Tibial nerve (tissue), 4 donors: ENCODE measurements at places on chromosomes 2 and 18. TPM values are rescaled to one million over a fixed set of nuclear protein-coding genes. Genes with fewer than 3 reads are reported as not detected.

- no peak for DNase-seq
Measured at GRCh38 chr2:121210691-121211090, 74.3 kb downstream of the TFCP2L1 start.

DNA sequence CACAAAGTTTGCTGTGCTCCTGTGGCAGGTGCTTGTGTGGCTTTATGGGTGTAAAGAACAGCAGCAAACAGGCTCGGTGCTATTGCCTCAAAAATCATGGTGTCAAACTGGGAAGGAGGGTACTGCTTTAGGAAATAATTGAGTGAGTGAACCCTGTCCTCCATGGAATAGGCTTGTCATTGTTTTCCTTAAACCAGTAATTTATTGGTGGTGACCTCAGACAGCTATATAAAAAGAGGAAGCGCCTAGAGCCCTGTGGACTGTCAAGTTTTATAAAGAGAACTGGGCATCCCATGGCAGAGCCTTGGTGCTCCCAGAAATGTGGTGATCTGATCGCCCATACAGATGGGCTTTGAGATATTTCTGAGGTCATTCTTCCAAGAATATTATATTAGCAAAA is 4.7 kb upstream of the CXCR4 start:
- DNase-seq: no peak

GRCh38 chr2:96947949-96948833 is 38.2 kb downstream of the FAM178B start:
- no peak for DNase-seq

- DNase-seq: no peak
Measured at GRCh38 chr18:35577045-35577848, 4.3 kb upstream of the GALNT1 start.

DNA sequence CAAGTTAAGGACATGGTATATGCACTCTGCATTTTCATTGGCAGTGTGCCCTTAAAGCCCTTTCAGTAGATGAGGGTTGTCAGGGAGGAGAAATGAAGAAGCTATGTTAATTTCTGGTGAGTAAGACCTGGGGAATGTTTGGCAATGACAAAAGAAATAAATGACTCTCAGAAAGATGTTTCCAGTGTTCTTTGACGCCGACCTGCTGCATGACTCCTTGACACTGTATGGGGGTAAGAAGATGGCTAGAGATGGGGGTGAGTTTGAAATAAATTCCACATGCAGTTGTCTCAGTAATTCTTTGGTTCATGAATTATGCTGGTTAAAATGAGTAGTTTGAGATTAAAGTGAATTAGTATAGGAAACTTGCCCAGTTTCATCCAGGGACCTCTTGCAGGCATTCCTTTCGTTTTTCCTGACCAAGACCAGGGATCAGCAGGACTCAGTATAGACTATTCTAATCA is 5.9 kb downstream of the CCDC121 start:
- no peak for DNase-seq

GRCh38 chr2:121258051-121258450 is 27.0 kb downstream of the TFCP2L1 start:
- no peak for DNase-seq

DNA sequence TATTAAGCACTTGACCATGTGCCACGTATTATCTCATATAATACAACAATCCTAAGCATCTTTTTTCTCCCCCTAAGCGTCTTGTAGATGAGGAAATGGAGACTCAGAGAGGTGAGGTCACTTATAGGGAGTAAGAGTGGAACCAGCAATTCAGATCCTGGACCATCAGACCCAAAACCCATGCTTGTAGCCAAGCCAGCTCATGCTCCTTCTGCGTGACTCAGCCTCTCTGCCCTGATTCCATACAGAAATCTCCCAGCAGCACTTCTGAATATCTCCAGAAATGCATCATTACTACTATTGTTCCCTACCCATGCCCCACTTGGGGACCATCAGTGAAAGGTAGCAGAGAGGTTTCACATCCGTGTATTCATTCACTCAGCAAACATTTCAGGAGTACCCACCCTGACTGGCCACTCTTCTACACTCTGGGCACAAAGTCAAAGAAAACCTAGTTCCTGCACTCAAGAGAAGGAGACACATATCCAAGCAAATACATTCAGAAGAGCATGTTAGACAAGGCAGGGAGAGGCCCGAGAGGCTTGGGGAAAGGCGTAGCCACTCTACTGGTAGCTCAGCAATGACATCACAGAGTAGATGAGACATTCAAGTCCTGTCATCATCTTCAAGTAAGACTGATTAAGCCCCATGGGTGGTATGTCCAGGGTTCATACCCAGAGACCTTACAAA is 141.9 kb downstream of the MTCL1 start:
- DNase-seq: no peak

The EFR3B gene
- total RNA-seq: 5.4 TPM

The RAB27B gene
- total RNA-seq: under 0.01 TPM

The TMEM17 gene
- 3.3 TPM for total RNA-seq

The SERPINB12 gene
- total RNA-seq: not detected

The RHBDD1 gene
- 29.4 TPM for total RNA-seq

The PUM2 gene
- total RNA-seq: 62.0 TPM
